Hypothalamus (tissue), 51 donors: ENCODE measurements at places on chromosomes 1 and 21.

GRCh38 chr1:19636065-19636464 is 8.0 kb upstream of the NBL1 start:
- no peak for DNase-seq

- DNase-seq, result no peak
These were observed 275.1 kb downstream of the PTPRU start for GRCh38 chr1:29511436-29511835.

DNA sequence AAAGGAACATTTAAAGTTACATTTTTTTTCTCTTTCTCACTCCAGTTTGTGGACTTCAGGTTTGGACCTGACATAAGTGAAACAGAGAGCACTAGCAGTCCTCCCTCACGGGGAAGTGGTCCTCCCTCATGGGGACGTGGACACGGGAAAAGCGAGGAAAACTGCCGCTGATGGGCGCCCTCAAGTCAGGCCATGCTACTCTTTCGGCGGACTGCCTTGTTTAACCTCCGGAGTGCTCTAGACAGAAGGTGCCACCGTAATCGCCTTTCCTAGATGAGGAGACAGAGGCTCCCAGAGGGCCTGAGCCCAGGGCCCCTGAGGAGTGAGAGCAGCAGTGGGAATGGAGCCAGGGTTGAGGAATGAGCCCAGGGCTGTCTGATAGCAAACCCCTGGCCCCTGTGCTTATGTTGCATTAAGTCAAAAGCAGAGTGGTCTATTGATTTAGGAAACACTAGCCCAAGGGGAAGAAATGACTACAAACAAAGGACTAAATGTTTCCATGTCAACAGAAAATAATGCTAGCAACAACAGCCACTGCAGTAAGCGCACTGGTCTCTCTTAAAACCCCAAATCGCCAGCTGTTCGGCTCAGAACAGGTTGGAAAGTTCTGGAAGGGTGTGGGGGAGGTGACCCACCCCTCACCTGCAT is 84.1 kb downstream of the DMRTB1 start:
- no peak for DNase-seq

DNA sequence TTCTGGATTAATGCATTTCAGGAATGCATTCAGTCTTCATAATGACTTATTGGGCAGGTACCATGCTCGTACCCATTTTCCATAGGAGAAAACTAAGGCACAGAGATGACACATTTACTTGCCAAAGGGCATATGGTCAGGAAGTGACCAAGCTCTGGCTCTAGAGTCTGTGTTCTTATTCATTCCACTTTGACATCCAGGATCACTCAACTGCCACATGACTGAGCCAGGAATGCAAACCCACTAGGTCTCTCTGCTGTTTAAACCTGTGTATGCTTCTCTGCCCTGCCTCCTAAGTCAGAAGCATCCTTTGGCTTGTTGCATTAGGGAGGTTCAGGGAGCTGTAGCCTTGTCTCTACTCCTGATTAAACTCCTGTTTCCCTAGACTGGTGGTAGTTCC is 7.5 kb downstream of the KAZN start:
- no peak for DNase-seq

DNA sequence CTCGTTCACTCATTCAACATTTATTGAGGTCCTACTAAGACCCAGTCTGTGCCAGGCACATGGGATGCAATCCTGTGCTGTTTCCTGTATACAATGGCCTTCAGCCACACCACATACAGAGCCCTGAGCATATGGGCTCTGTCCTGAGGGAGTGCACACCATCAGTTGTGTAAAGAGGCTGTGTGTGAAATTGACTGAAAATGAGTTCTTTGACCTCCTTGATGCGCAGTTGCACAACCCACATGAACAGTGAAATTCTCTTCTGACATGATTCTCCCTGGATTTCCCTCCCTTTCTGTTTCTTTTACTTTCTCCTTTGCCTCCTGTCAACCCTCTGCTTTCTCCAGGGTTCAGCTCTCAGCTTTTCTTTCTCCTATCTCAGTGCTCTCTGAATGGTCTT is 6.3 kb upstream of the SYT6 start:
- DNase-seq, result no peak

GRCh38 chr1:24910751-24911650 is 19.1 kb downstream of the RUNX3 start:
- DNase-seq, result no peak

DNA sequence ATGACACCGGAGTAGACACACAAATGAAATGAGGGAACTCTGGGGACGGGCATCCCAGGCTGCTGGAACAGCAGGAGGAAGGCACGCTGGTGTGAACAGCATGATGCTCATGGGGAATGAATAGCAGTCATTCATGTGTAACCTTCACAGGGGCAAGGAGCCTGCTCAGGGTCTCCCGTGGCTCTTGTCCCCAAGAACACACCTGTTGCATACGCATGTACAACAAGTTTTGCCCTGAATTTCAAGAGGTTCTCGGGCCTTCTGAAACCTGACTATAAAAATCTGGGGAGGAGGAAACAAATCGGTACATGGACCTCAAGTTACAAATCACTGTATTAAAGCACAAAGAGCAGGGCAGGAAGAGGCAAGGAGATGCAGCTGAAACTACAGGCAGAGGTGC is 93.4 kb downstream of the RRAGC start:
- no peak for DNase-seq

DNA sequence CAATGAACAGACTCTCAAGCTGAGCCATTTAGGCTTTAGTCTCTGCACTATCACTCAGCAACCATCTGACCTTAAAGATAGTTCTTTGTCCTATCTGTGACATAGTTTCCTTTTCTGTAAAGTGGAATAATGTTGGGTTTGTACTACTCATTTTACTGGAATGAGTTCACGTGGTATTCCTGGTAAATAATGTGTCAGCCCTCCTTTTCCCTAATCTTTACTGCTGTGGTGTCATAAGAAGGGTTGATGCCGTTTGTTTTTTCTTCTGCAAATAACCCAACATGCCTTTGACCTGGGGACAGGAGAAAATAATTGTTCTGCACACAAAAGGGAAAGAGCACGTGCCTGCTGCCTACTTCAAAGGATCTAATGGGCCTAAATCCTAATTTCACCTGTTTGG is 297.8 kb downstream of the BRINP3 start:
- DNase-seq, result no peak

- no peak for DNase-seq
These were observed 56.7 kb downstream of the EDARADD start for GRCh38 chr1:236450779-236451178.

DNA sequence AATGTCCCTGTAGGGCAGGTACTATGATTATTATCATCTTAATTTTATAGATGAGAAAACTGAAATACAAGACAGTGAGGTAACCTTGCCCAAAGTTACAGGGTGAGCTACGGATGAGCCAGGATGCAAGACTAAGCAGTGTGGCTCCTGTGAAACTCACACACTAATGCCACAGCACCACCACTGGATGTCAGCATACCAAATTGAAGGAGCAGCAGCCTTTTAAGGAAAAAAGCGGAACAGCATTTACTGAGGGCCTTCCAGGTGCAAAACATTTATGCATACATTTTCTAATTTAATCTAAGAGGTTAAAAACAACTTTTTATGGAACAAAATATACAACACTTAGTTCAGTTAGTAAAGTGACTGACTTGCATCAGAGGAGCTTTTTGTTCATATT is 41.7 kb downstream of the SEC16B start:
- DNase-seq, result no peak

GRCh38 chr1:33120436-33121231 is 39.7 kb downstream of the AZIN2 start:
- no peak for DNase-seq

DNA sequence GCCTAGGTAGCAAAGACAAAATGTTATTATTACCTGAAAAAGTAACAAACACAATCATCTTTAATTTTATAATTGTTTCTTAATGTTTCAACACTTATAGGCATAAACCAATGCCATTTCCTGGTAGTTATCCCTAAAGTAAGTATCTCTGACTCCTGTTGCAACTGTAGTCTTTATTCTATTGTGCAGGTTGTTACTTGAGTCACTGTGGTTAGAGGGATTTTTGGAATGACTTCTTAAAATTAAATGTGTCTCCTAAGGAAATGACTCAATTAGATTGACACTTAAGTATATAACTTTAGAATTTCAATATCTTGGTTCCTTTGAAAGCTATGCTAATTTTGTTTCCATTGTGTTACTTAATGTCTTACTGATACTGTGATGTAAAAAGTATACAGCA is 143.9 kb downstream of the PHTF1 start:
- DNase-seq, result no peak

DNA sequence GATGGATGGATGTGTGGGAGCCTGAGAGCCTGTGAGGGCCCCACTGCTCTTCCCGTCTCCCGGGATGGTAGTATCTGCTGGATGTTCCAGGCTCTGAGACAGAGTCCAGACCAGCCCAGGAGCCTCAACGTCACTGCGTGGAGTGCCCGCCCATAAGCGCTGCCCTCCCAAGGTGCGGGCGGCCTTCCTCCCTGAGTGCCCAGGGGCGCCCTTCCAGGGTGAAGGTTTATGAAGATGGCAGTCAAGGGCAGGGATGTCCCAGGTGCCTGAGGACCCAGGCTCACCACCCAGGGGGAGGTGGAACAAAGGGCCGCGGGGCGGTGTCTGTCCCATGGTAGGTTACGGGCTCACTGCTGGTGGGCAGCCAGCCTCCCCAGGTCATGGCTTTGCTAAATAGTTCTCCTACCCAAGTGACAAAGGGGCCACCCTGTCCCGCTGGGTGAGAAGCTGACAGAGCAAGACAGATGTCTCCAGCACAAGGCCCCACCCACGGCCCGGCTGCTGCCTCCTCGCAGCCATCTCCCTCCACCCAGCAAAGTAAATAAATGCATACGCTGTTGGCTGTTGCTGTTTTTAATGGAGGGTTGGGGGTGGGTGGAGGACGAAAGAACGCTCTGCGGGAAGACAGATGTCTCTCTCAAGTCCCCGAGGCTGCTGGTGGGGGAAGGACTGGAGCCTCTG is 9.0 kb upstream of the GPR153 start:
- no peak for DNase-seq

DNA sequence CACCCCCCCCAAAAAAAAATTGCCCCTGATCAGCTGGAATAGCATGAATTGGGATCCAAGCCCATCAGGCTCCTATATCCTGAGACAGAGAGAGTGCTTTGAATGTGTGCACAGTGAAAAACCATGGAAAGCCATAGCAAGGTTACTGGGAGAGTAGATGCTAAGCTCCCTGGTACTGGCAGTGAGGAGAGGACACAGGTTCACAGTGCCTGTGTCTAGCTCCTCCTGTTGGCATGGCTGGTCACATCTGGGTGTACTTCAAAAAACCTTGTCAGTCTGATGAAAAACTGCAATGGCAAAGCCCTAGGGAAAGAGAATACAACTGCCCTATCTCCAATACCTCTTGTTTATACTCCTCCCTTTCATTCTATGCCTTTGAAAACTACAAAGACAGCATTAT is 12.9 kb downstream of the COPA start:
- DNase-seq, result no peak

GRCh38 chr1:59856725-59857338 is 42.1 kb downstream of the HOOK1 start:
- DNase-seq, result no peak

DNA sequence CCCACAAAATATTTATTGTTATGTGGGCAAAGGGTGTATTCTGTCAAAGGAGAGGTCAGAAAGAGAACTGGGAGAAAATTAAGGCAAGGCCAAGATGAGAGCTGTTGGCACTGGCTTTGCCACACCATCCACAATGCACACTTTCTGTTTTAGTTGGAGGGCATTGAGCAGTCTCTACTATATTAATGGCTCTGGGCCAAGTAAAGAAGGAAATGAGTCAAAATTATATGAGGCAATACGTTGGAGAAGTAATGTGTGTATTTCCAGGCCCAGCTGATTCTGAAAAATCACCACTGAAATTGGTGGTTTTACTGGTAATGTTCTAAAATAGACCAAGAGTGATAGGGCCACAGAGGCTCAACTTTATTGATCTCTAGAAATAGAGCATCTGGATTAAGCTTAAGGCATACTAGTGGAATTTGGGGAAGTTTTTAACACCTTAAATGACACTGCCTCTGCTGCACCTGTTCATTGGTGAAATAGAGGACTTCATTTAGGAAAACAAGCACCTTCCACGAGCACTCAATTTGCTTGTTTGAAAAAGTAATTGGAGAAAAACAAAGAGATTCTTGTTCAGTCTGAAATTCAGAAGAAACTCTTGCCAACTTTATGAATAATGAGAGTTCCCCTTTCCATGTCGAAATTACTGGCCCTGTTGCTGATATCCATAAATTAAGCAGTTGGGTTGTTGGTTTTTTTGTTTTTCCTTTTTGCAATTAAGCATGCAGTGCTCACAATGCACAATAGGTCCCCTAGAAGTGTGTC is 424.9 kb downstream of the ADGRL2 start:
- DNase-seq, result no peak

- DNase-seq, result no peak
These were observed 65.7 kb upstream of the RNF11 start for GRCh38 chr1:51170342-51170741.

GRCh38 chr21:36507397-36508018 is 27.6 kb upstream of the CLDN14 start:
- no peak for DNase-seq

DNA sequence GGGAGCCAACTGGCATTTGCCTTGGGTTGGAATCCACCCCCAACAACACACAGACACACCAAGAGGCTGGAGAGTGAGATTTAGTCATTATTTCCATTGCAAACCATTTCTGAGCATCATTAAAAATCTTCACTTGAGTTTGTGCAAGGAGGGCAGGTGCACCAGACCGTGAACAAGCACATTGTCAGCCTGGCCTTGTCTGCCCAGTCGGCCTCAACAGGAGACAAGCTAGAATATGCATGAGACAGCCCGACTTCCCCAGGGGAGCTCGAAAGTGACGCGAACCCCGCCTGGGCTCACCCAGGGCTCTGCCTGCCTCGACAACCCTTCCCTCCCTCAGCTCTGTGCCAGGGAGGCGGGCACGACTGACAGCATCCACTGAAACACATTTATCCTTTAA is 15.4 kb upstream of the GUCA2B start:
- no peak for DNase-seq

GRCh38 chr21:28550057-28550825 is 442.4 kb downstream of the LTN1 start:
- no peak for DNase-seq

DNA sequence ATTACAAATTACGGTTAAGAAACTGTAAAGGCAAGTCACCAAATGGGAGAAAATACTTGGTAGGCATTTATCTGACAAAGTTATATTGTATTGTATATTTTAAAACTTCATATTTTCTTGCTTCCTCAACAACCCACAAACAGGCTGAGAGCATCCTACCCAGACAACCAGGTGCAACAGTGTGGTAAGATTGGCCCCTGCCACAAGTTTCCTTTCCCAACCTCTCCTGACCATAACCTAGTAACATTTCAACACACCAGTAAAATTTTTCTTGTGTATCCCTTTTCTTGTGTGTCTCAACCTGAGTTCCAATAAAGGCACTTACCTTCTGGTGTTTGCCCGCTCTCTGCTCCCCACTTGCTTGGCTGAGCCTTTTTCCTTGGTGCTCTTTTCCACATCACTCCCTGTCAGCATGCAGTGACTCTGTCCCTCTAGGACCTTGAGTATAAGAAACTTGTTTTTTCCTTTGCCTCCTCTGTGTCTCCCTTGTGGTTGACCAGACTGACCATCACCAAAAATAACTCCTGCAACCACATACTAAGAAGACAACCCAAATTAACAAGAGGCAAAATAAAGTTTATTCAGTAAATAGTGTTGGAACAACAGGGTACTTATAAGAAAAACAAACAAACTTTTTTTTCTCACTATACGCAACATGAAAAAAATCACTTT is 40.9 kb downstream of the FCRL3 start:
- no peak for DNase-seq
